ENCODE measurements at places on chromosomes 5 and 9.

DNA sequence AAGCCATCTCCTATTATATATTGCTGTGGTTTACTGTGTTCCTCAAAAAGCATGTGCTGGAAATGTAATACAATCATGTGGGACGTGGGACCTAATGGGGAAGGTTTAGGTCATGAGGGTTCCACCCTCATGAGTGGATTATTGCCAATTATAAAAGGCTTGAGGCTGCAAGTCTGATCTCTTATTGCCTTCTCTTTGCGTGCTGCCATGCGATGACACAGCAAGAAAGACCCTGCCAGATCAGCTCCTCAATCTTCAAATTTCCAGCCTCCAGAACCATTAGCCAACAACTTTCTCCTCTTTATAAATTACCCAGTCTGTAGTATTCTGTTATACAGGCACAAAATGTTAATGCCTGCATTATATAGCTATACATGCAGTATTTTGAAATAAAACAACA lies 45.4 kb downstream of the MARCHF11 start:
- no peak for DNase-seq

GRCh38 chr9:135478829-135479468 lies 633 bp upstream of the PPP1R26 start:
- DNase-seq = peak; percentile 54

- no peak for DNase-seq
Measured at GRCh38 chr9:86141843-86142242, 42.5 kb upstream of the GOLM1 start.

- DNase-seq = no peak
Measured at GRCh38 chr9:125341566-125341965, 79.9 kb downstream of the GAPVD1 start.

DNA sequence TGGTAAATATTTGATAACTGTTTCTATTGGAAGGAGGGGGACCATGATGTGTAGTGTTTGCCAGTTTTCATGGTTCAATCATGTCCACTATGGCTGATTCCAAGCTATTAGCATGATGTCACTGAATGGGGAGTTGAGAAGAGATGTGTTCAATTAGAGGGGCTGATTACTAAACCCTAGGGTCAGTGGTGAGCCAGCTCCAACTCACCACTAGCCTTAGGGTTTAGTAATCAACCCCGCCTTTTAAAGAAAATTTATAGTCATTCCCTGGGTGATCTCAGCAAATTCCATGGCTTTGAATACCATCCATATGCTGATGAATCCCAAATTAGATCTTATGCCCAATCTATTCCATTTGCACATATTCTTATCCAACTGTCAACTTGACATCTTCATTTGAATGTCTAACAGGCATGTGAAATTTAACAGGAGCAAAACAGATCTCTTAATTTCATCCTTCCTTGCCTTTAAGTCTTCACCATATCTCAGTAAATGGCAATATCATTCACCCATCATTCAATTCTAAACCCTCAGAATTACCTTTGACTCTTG lies 98.8 kb downstream of the GCNT1 start:
- DNase-seq = no peak

DNA sequence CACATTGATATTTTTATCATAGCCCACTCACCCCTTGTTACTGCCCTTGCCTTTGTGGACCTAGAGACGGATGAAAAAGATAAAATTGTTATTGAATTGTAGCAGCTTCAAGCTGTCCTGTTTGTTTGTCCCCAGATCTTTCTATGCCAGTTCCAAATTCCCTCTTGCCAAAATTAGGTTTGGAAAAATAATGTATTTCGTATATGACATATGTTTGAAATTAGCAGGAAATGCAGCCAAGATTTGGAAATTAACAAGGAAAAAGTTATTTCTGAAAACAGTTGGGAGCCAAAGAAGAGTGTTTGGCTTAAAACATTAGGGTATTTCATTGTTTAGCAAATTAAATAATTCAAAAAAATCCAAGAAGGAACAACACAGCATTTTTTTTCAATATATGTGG lies 33.5 kb downstream of the SPATA31D1 start:
- no peak for DNase-seq

DNA sequence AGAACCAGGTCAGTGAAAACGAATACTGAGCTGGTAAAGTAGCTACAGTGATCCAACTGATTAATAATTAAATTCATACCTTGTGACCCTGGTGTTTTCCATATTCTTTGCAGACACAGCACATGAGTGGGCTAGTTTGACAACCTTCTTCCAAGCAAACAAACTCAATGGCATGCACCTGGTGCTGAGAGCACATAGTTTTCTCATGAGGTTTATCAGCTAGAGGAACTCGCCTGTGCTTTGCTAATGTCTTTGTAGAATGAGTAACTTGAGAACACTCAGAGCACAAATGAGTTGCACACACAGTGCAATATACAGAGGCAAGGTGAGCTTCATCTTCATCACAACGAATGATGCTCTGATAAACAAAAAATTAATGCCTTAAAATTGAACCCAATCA lies 12.6 kb downstream of the TRIM23 start:
- no peak for DNase-seq

DNA sequence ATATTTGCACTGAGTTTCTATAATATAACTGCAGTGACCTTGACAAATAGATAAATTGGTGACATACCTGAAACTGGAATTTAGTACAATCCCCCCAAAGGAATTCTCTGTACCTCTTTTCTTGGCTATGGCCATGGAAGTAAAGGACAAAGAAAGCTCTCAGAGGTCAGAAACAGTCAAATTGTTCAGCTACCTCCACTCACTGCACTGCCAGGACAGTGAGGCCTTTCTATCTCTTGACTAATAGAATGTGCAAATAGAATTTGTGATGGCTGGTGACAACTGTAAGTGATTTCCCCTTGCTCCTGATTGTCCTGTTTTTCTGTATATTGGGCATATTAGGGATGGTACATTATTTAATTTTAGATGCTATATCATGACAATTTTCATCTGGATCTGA lies 67.1 kb downstream of the CCDC192 start:
- no peak for DNase-seq

DNA sequence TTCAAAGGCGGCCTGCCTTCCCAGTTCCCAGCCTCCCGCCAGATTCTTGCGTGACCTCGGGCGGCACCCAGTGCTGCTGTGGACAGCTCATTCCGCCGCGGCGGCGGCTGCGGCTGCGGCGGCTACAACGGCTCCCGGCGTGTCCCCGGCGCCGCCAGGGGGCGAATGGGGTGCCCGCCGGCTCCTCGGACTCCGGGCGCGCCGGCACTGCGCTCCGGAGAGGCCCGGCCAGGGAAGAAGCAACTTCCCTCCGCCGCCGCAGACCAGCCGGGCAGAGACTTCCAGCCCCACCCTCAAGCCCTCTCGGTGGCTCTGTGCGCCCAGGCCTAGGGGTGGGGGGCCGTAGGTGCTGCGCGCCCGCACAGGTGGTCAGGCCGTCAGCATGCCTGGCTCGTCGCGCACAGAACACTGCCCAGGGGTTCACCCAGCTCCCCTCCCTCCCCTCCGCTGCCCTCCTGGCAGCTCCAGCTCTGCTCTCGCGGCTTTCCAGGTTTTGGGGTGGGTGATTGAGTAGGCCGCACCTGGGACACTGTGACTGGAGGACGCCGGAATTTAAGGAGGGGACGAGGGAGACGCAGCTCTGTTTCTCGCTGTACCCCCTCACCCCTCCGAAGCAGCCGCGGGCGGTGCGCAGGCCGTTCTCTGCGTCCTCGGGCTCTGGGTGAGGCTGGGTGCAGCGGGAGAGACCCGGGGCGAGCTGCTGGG lies 20.2 kb downstream of the IGIP start:
- peak; percentile 72 for DNase-seq

DNA sequence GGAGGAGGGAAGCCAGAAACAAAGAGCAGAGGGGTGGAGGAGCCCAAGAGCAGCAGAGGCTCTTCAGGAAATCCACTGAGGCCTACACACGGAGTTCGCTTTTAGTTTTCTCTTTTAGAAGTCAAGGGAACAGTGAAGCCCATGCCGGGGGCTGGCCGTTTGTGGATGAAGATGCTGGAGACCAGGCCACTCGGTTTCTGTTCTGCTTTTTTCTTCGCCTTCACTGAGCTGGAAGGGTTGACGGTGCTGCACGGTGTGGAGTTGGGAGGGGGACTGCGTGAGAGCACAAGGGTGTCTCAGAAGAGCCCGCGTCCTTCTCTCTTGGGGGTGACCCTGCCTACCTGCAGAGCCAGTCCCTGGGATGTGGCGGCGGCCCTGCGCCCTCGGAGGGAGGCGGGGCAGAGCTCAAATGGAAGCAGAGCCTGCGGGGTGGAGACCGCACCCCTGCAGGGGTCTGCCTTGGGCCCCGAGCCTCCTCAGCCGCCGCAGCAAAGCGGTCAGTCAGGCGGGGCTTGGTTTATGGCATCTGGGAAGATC lies 68.5 kb upstream of the CACNA1B start:
- no peak for DNase-seq

- DNase-seq = no peak
Measured at GRCh38 chr9:89712283-89712682, 107.5 kb downstream of the GADD45G start.

- DNase-seq = no peak
Measured at GRCh38 chr5:61732369-61732768, 400.3 kb downstream of the ZSWIM6 start.

- no peak for DNase-seq
Measured at GRCh38 chr9:129640871-129641749, 841 bp downstream of the ASB6 start.

DNA sequence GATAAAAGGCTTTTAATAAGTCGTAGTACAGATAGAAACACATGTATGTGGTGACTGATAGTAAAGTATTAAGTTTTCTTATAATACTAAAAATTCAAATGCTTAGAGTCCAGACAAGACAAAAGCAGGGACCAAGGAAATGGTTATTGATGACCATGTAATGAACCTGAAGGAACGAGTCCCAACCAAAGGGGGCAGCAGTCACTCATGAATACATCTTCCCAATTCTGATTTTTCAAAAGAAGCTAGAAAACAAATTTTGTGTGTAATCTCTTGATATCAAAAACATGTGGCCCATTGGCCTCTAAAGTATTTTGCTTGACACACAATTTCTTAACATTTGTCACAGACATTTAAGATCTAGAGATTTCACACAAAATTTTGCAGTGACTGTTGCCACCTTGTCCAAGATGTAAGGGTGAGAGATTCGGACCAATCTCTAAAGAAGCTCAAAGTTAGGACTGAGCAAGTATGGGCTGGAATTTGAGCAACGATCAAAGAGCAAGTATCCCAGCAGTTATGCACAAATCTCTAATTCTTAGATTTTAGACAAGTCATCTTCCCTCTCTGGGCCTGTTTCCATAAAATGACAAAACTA lies 66.8 kb downstream of the ARL15 start:
- no peak for DNase-seq

DNA sequence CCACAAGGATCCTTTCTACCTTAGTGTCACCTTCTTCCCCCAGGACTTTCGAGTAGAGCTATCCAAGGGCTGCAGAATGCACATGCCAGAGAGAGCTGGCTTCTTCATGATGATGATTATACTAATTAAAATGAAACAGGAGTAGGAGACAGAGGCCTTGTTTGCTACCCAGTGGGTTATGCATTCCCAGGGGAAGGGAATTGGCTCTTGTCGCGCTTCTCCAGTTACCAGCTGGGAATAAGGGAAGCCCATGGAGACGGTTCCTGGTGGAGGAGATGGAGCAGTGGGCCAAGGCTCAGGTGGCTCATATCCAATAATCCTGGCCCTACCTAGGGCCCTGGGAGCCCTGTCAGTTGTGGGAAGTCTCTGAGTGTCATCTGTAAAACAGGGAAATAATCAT lies 65.1 kb downstream of the WWC1 start:
- DNase-seq = no peak

DNA sequence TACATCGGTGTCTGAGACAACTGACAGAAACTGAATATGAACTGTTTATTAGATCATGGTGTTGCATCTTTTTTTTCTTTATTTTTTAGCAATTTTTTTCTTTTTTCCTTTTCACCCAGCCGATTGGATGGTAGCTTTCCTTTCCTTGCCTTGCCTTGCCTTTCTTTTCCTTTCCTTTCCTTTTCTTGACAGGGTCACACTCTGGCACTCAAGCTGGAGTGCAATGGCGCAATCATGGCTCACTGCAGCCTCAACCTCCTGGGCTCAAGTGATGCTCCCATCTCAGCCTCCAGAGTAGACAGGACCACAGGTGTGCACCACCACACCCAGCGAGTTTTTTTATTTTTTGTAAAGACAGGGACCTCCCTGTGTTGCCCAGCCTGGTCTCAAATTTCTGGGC lies 2.8 kb downstream of the PDE6A start:
- DNase-seq = no peak

- DNase-seq = no peak
Measured at GRCh38 chr5:62284946-62285891, 20.8 kb upstream of the KIF2A start.

GRCh38 chr9:86723346-86723745 lies 224.0 kb downstream of the GAS1 start:
- DNase-seq = no peak

DNA sequence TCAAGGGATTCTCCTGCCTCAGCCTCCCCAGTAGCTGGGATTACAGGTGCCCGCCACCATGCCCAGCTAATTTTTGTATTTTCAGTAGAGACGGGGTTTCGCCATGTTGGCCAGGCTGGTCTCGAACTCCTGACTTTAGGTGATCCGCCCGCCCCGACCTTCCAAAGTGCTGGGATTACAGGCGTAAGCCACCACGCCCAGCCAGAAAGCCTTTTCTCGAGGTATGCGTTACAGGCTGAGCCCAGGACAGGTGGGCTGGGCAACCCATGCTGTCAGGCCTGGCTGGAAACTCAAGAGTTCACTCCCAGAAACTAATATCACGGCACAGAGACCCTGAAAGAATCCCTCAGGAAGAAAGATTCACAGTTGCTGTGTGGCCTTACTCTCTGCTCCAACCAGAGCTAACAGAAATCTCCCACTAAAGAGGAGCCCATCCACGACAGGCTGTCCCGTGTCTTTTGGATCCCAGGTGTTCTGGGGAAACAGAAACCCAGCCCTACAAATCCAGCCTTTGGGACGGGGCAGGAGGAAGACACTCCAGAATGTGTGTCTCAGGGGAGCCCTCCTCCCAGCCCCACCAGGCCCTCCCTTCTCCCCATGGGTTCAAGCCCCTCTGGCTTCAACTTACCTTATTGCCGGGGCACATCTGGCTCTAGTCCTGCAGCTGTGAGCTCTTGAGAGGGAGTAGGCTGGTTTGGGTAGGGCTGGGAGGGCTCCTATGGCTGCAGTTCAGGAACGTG lies 400 bp downstream of the TIFAB start:
- no peak for DNase-seq

DNA sequence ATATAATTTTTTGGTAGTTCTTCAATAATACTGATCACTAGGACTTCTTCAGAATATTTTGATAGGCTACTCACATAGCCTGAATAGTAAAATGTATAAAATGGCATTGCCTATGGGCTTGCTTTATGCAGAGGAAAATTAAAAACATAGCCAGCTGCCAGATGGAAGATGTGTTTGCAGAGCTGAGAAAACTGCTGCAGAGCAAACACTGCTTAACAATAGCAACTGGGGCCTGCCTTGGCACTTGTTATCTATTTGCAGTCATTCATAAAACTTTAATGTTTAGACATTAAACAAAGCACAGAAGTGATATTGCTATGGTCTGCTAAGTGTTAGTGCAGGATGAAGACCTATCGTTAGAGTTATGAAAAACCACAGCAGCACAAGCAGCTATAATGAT lies 151.5 kb upstream of the SMC2 start:
- no peak for DNase-seq

All from H9 (cell line).